ENCODE measurements at places on chromosomes 2 and 18.

DNA sequence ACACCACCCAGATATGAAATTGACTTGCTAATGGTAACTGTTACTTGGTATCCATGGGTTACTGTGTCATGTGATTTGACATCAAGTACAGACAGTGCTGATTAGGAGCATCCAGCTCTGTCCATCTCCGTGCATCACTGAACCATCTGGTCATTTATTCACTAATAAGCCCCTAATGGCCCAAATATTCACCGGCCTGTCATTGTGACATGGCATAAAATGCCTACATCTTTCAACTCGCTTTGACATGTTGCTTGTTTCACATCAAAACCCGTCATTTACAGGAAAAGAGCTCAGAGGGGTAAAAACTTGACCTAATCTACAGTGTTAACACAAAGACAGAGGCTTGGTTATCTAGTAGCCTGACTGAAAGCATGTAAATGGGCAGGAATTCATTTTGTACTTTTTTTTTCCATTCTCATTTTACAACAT, 308.9 kb upstream of the ATP5MC3 start:
- DNase-seq, result no peak

GRCh38 chr2:155190342-155190741, 491.8 kb downstream of the KCNJ3 start:
- DNase-seq, result no peak

- no peak for DNase-seq
Measured at GRCh38 chr2:190446193-190446592, 38.0 kb downstream of the MFSD6 start.

DNA sequence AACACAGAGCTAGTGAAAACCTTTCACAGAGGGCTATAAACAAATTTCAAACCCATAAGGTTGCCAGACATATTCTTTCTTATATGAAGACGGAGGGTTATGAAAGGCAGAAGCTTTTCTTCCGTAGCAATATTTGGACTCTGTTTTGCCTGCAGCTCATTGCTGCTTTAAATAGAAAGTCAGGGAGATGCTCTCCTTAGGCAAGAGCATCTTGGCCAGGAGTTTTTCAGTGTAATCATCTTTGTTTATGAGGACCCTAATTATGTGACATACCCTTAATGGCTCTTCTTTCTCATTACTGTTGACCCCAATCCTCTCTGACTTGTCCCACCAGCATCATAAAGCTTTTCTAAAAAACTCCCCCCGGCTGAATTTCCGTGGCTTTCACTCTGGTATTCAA, 433.4 kb upstream of the NRXN1 start:
- no peak for DNase-seq

GRCh38 chr2:52390651-52391050, 1358.7 kb upstream of the NRXN1 start:
- no peak for DNase-seq

GRCh38 chr2:98761909-98762308, 31.0 kb upstream of the MGAT4A start:
- DNase-seq, result no peak

DNA sequence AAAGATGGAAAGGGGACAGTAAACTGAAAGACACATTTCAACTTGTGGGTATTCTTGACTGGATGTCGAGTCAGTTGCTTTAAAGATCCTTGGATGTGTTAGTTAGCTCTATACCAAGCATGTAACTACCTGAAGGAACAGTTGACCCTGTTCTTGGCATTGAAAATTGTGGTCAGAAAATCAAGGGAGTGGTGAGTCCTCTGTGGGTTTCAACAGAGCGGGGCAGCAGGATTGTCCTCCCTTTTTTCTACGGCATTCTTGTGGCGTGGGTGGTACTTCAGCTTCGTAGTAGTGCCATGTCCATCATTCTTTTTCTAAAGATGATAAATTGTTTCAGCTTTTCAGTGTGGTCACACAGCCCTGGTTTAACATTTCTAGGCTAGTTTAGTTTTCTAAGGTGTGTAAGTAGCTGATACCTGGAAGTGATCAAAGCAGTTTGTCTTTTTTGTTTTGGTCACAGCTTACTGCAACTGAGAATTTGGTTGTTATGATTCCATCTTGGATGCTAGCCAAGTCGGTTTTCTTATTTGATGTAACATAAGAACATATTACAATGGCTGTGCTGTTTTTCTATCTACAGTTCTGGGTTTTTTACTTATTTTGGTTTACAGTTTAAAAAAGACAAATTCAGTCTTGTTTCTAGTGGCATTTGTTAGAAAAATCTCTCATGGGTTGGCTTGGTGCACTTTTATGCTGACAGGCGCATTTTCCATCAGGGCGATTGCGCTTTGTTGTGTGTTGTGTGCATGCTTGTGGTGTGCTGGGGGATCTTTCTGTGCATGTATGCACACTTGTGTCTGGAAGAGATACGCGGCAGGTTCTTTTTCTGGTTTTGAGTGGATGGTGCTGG, 84.7 kb downstream of the ZNF407 start:
- no peak for DNase-seq

- no peak for DNase-seq
Measured at GRCh38 chr2:223027442-223027841, 24.5 kb upstream of the KCNE4 start.

- DNase-seq, result no peak
Measured at GRCh38 chr2:119214453-119215037, 9.1 kb upstream of the STEAP3 start.
